Hematopoietic multipotent progenitor cell treated with erythropoietin and hydrocortisone succinate and interleukin-3 and kit ligand, for 8 days (in vitro differentiated cells): ENCODE measurements at places on chromosomes 7 and 10.

DNA sequence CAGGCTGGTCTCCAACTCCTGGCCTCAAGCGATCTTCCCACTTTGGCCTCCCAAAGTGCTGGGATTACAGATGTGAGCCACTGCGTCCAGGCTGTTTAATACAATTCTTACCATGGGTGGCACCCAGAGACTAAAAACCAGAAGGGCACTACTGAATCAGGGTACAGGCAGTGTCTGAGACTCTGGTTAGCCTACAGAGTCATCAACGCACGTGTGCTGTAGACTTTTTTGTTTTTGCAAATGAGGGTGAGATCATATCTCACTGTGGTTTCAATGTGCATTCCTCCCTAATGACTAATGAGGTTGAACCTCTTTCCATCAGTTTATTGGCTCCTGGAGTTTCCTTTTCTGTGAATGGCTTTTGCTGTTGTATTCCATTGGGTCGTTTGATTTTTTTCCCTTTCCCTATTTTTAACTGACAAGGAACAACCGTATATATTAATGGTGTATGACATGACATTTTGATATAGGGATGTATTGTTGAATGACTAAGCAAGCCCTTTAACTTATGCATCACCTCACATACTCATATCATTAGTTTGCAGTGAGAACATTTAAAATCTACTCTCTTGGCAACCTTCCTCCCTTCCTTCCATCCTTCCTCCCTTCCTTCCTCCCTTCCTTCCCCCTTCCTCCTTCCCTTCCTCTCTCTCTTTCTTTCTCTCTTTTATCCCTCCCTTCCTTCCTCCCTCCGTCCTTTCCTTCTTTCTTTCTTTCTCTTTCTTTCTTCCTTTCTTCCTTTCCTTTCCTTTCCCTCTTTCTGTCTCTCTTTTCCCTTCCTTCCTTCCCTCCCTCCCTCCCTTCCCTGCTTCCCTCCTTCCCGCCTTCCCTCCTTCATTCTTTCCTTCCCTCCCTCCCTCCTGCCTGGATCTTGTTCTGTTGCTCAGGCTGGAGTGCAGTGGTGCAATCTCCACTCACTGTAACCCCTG, 9.3 kb upstream of the TMEM270 start:
- DNase-seq = peak; percentile 88

DNA sequence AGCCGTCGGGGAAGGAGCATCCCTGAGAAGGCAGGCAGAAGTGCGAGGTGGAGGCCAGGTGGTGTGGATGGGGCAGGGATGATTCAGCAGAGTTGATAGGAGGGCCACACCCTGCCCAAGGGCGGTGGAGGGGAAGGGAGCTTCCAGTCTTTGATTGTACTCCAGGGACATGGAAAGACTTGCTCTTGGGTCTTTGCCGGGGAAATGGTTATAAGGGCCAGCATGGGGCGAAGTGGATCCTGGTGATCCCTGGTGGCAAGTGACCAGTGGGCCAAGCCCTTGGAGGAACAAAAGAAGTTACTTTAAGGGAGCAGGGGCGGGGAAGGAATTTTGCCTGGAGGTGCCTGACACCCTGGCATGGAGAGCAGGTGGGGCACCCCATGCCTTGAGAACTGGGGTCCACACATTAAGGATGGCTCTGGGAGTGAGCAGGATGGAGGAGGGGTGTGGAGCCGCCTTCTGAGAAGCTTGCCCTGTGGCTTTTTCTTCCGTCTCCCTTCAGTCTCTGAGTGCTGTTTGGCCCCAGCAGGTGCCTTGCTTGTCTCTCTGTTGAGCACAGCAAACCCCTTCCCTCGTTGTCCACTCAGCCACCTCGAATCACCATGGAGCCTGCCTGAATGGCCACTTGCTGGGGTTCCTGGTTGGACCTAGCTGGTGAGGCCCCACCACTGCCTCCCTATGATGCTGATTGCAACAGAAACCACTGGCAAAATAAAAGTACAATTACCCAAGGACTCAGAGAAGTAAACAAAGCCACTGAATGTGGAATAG, 83.9 kb downstream of the RAMP3 start:
- DNase-seq = peak; percentile 73

DNA sequence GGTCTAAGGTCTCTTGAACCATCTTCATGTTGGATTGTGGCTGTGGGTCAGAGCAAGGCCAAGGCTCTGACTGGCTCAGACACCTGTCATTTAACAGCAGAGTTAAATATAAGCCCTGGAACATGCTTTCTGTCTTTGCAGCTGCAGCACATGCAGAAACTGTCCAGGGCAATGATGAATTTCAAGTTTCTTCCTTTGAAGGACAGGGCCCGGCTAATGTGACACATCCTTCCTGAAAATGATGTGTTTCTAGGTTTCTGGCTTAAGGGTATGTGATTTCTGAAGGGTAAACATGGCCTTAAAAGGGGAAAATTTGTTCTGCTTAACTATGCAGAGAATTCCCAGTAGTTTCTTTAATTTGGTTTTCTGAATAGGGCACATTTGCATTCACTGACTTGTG, 34.0 kb upstream of the SLC35B4 start:
- DNase-seq = no peak

GRCh38 chr7:130350945-130351790, 6.6 kb downstream of the CPA5 start:
- no peak for DNase-seq

DNA sequence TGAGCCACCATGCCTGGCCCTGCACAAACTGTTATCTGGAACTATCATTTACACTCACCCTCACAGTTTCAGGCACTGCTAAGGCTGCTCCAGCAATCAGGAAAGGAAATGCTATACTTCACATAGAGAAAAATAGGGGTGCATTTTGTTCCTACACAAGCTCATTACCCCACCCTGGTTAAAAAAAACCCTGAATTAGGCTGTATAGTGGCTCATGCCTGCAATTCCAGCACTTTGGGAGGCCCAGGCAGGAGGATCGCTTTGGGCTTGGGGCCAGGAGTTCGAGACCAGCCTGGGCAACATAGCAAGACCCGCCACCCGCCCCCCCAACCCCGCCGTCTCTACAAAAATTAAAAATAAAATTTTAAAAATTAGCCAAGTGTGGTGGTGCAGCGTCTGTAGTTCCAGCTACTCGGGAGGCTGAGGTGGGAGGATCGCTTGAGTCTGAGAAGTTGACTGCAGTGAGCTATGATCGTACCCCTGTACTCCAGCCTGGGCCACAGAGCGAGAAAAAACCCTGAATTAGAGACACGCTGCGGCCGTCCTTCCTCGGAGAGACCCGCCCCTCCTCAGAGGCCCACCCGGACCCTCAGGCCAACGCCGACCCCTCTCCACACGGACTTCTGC, 539 bp downstream of the PTCD1 start:
- DNase-seq = no peak

DNA sequence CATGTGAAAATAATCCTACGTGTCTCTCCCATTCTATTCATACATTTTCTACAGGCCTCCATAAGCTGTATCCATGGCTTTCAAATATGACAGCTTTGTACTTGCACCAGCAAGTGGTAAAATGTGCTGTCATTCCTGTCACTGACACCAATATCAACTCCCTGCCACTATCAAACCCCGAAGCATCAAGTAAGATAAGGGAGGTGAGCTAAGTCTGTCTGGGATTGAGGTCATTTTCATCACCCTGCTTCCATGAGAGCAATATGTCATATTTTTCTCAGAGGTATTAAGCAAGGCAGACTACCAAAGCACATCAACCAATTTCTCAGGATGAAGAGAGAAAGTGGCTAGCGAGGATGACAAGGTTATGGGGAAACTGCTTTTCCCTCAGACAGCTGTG, 11.1 kb downstream of the GPR22 start:
- peak; percentile 72 for DNase-seq

DNA sequence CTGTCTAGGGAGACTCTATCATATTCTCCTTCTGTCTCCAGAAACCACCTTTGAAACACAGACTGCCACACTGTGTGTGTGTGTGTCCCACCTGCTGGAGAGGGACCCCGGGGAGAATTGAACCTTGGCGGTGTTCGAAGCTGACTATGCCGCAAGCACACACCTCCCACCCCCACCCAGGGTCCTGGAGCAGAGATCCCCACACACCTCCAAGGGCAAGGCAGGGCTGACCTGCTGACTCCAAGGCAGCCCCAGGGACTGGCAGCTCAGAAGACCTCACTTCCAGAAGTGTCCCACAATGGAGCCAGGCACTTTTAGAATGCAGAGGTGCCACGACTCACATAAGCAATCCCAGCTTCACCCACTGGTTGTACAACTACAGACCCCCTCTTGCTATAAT, 13.1 kb downstream of the DRGX start:
- no peak for DNase-seq
